SK-N-DZ (cell line): ENCODE measurements at places on chromosomes 16 and 17.

GRCh38 chr17:82751171-82751570 lies 694 bp upstream of the TBCD start:
- DNase-seq, result peak; percentile 53

DNA sequence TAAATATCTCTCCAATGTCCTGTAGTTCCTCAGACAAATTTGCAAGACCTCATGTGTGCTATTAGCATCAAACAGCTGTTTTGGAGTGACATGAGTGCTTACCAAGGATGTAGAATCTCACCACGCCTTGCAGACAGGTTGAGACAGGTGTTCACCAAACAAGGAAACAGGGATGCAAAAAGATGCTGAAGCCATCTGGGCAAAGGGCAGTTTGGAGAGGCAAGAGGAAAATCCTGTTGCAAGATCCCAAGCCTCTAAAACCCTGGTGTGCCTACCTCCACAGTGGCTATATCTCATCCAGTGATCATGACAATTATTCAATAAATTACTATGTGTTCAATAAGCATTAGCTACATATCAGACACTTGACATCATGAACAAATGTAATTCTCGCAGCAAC lies 373.7 kb downstream of the SOX9 start:
- DNase-seq, result no peak

GRCh38 chr17:81044428-81044763 lies 9.4 kb downstream of the BAIAP2 start:
- DNase-seq, result no peak

- no peak for DNase-seq
Observed at GRCh38 chr17:20059728-20060188, 50.6 kb downstream of the SPECC1 start.

- DNase-seq, result no peak
Observed at GRCh38 chr17:3157218-3157617, 29.9 kb upstream of the OR1G1 start.

DNA sequence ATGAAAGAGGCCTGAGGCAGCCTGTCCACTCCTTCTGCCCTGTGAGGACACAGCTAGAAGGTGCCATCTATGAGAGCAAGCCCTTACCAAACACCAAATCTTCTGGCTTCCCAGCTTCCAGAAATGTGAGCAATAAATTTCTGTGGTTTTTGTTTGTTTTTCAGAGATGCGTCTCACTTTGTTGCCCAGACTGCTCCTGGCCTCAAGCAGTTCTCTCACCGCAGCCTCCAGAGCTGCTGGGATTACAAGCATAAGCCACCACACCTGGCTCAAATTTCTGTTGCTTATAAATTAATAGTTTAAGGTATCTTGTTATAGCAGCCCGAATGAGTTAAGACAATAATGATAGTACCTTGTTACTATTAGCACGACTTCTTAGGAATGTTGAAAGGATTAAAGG lies 12.5 kb upstream of the SLC16A11 start:
- no peak for DNase-seq

DNA sequence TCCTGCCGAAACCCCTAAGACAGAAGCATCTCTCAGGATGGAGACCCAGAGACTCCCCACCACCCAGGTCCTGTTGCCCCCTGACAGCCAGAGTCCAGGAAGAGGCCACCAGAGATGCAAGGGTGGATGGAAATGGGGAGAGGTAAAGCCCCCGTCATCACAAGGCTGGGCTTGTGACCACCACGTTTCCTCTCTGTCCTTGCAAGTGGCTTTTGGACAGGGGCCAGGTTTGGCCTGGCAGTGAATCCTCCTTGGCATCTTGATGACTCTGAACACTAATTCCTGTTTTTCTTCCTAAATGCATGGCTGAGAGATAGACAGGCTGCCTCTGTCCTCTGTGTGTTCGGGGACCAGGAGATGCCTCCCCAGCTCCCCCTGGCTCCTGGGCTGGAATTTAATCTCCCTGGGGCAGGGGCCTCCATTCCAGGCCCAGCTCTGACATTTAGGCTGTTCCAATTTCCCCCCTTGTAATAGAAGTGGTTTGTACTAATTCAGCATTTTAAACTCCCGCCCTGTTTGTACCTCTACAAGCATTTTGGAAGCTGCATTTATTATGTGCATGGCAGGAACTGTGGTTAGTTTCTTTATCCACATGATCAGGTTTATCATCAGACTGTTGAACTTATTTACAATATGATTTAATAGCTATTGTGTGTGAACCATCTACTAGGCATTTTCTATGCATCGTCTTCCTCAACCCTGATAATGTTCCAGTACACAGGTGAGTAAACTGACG lies 116.1 kb upstream of the IRX6 start:
- DNase-seq, result no peak

GRCh38 chr17:45155029-45155428 lies 6.6 kb upstream of the HEXIM2 start:
- no peak for DNase-seq

GRCh38 chr16:56980792-56981724 lies 8.3 kb upstream of the NLRC5 start:
- DNase-seq, result no peak

DNA sequence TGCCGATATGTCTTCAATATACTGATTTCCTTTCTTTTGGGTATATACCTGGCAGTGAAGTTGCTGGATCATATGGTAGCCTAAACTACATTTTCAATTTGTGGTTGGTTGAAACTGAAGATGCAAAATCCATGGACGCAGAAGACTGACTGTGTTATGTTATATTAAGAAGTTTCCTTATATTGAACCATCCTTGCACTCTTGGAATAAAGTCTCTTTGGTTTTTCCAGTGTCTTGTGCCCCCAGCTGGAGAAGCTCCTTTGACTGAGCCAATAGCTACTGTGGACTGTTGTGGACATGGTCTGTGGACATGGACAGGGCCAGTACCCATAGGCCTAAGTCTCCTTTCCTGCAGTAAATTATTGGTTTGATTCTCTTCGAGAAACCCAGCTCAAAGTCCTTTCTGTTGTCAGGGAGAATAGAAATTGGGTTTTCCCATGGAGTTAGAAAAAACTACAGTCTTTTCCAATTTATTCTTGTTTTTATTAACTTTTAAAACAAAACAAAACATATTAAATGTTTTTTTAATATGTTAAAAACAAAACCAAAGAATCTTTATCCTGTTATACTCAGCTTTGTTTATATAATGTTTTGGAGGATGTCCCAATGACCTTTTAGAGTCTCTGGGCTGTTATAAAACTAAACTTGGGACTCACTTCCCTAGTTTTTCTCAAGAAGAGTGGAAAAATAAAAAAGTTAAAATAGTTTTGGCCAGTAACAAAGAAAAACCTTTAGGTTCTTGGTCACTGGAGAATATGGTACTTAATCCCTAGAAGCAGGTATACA lies 15.2 kb upstream of the IL34 start:
- no peak for DNase-seq

GRCh38 chr17:59565959-59566324 lies 532 bp downstream of the DHX40 start:
- peak; percentile 84 for DNase-seq

DNA sequence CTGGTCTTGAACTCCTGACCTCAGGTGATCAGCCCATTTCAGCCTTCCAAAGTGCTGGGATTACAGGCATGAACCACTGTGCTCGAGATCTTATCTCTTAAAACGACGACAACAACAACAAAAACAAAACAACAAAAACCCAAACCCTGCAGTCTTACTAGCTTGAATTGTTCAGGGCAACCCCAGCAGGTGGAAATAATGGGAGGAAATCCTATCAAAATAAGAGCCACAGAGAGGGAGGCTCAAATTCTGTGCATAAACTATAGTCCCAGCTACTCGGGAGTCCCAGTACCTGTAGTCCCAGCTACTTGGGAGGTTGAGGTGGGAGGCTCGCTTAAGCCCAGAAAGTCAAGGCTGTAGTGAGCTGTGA lies 16.5 kb upstream of the ATP6V0A1 start:
- DNase-seq, result no peak

- no peak for DNase-seq
Observed at GRCh38 chr17:73240561-73240960, 21.1 kb downstream of the CPSF4L start.

DNA sequence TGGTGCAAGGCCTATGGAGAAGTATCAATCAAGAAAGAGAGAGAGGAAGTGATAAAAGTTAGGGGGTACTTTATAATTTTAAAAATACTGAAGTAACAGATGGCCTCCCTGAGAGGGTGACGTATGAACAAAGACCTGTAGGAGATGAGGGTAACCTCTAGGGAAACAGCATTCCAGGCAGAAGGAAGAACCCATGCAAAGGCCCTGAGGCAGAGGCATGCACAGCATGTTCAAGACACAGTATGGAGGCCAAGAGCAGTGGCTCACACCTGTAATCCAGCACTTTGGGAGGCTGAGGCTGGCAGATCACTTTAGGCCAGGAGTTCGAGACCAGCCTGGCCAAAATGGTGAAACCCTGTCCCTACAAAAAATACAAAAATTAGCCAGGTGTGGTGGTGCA lies 192.6 kb upstream of the AXIN2 start:
- DNase-seq, result no peak

DNA sequence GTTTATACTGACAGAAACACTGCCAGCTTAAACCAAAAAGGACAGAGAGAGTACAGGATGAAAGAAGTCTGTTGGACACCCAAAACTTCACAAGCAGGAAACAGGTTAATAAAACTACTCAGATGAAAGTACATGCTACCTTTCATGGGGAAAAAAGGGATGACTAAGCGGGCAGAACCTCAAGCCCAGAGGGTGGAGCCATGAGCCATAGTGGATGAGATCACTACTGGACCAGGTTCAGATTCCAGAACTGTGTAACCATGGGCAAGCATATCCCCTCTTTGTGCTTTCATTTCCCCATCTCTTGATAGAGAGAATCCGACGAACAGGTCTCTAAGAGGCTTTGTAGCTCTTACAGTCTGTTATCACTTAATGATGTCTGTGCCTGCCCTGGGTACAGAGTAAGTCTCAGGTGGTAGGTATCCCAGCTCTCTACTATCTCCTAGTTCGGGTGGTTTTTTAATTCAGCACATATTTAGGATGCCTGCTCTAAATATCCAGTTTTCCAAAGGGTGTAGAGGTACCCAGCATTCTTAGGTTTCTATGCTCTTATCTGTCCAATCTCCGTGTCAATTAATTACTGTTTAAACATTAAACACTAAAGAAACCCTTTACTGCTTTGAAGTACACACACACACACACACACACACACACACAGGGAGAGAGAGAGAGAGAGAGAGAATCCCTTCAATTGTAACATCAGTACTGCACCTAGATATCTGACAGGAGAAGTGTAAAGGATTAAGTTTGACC lies 206.7 kb downstream of the ZNF423 start:
- DNase-seq, result no peak

DNA sequence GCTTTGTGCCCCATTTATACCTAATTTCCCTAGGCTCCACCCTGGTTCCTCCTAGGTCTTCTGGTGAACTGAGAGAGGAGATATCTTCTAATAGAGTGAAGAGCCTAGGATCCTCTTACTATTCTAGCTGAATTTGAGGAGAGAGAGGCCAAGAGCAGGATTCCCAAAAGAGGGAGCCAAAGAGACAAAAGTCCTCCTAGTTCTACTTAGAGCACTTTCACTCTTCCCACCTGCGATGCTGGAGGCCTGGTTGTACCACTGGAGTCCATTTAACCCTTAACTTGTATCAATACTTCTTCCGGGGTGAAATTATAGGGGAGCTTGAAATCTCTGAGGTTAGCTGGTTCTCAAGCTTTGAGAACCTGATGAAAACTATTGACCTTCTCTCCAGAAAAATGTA lies 3.4 kb upstream of the SSH2 start:
- DNase-seq, result peak; percentile 67

DNA sequence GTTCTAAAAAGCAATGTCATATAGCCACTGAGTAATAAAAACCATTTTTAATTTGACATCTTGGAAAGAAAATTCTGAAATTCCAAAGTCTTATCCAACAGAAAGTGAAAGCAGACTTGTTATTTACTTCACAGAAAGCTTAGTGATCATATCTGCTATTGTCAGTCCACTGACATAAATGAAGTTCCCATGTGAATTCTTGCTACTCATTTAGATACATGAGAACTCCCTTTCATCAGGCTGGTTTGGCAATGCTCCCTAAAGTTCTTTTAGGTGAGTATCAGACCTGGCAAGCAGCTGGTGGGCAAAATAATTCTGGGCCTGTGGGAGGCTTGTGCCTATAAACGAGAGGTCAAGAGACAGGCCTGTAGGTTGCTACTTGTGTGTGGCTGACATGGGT lies 23.4 kb downstream of the NME2 start:
- no peak for DNase-seq

DNA sequence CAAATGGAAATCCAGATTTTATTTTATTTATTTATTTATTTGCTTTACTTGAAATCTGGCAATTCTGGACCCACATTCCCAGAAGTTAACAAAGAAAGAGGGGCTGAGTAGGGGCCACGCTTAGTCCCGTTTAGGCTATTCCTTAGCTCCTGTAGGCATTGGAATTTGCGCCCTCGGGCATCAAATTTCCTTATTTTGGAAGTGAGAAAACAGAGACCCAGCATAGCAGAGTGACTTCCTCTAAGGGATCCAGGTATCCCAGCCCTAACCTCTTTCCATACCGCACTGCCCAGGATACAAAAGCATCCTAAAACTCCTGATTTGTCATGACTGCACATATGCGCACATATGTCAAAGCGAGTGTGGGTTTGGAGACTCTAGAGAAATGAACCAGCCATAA lies 19.0 kb upstream of the SMG1 start:
- no peak for DNase-seq

DNA sequence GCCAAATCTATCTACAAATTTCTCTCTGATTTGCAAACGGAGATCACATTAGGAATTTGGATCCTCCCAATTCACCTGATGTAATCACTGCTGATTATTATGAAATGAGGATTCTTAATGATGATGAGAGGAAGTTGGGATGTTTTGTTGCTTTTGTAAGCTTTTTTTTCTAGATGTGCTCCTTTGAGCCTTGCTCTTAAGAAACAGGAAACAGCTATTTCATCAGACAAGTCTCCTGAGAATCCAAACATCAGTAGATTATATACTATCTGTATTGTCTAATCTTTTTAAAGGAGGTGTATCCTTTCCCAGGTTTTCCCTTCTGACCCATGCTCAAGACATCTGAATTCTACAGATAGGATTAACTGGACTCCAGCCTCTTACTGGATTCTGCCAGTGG lies 73.3 kb downstream of the KIF2B start:
- no peak for DNase-seq

GRCh38 chr17:44826123-44826790 lies 3.8 kb downstream of the GJC1 start:
- DNase-seq, result no peak

GRCh38 chr16:54998834-54999233 lies 68.2 kb downstream of the IRX5 start:
- DNase-seq, result no peak

GRCh38 chr17:63984651-63985386 lies 12.1 kb upstream of the SCN4A start:
- DNase-seq, result no peak

GRCh38 chr16:31186930-31187807 lies 7.2 kb downstream of the FUS start:
- no peak for DNase-seq

DNA sequence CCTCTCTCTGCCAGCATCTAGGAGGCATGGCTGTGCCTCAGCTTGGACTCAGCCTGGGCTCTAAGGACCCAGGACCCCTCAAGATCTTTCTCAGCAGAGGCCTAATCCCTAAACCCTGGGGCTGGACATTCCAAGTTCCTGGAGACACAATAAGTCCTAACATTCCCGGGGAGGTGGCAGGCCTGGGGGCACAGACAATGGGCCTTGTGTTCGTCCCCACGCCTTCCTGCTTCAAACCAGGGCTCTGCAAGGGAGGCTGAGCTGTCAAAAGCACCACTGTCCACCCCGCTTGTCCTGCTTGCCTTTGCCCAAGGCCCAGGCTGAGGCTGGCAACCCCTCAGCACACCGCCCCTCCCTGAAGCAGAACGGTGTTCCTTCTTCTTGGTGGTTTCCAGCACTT lies 13.7 kb downstream of the SDK2 start:
- DNase-seq, result no peak
